ENCODE measurements at places on chromosomes 3 and 15.
A peak's percentile ranks its signal among the peaks of the same experiment; 100 is the strongest.

DNA sequence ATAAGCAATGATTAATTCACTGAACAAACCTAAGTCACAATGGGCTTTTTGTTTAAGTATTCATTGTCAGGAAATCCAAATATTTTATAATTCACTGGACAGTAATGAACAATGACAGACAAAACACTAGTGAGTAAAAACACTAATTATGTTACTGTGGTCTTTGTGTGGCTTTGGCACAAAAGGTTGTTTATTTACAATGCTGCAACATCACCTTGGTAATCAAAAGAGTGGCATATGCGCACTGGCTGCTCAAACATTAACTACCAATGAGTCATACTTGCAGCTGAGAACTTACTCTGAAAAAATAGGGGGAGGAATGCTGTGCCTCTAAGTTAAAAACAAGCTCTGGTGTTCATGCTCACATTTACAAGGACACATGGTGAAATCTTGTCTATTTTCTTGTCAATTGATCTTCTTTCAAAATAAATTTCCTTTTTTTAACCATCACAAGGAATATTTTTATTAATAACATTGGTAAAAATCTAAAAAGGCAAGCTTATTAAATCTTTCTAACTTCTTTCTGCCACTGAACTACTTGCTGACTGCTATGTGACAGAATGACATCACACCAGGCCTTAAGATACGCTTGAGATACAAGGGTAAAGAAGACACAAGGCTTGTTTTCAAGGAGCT lies 85.2 kb upstream of the PPIB start:
- peak; percentile 10 for DNase-seq

DNA sequence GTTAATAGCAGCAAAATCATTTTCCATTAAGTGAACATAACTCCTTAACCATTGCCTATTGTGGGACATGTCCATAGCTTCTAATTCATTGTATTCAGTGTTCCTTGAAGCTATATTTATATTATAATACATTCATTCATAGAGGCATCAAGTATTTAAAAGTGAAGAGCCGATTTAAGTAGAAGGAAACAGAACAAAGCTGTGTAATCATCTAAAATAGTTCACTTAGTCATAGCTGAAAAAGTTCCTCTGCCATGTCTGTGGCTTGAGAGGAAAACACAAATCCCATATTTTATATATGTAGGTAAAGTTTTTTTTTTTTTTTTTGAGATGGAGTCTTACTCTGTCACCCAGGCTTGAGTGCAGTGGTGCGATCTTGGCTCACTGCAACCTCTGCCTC lies 54.5 kb downstream of the TMEM108 start:
- DNase-seq = no peak

DNA sequence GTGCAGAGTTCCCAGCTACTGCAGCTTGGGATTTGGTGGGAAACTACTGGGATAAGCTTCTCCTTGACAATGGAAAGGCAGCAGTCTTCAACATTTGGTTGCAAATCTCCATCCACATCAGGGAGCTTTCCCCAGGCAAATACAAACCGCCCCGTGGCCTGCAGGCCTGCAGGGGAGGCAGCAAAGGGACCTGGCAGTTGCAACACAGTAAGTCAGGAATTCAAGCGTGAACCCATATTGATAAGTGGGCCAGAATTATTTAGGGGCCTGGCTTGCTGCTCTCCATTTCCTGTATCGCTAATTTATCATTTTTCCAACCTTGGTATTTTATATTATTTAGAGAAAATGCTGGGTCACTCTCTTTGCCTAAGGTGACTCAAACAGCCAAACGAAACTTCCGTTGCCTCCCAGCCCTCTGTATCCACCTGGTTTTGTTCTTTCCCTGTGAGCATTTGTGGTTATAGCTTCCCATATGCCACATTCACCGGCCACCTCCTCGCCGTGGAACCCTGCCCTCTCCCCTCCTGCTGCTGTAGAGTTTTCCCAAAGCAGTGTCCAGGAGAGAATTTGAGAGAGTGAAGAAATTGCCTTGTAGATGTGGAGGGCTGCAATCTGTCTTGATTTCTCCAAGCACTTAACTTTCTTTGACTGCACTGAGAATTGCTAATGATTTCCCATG lies 34.8 kb downstream of the B3GALNT1 start:
- no peak for DNase-seq

DNA sequence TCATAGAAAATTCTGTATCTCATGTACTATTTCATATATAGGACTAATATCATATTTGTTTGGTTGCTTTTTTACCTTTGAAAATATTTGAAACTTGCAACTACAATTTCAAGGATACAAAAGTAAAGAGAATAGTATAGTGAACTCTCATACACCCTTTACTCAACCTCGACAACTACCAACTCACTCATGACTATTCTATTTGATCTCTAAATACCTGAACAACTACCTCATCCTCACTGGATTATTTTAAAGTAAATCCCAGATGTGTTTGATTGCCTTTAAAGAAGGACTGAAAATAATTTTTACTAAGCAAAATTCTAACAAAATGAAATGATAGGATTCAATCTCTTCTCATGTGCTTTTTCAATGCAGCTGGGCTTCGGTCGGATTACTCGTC lies 12.1 kb downstream of the TMPRSS7 start:
- DNase-seq = no peak

GRCh38 chr3:120595788-120596115 lies 384 bp upstream of the NDUFB4 start:
- no peak for DNase-seq

GRCh38 chr15:31381801-31382712 lies 55.4 kb downstream of the KLF13 start:
- no peak for DNase-seq

- DNase-seq = no peak
Observed at GRCh38 chr3:188191460-188191859, 37.5 kb downstream of the LPP start.

DNA sequence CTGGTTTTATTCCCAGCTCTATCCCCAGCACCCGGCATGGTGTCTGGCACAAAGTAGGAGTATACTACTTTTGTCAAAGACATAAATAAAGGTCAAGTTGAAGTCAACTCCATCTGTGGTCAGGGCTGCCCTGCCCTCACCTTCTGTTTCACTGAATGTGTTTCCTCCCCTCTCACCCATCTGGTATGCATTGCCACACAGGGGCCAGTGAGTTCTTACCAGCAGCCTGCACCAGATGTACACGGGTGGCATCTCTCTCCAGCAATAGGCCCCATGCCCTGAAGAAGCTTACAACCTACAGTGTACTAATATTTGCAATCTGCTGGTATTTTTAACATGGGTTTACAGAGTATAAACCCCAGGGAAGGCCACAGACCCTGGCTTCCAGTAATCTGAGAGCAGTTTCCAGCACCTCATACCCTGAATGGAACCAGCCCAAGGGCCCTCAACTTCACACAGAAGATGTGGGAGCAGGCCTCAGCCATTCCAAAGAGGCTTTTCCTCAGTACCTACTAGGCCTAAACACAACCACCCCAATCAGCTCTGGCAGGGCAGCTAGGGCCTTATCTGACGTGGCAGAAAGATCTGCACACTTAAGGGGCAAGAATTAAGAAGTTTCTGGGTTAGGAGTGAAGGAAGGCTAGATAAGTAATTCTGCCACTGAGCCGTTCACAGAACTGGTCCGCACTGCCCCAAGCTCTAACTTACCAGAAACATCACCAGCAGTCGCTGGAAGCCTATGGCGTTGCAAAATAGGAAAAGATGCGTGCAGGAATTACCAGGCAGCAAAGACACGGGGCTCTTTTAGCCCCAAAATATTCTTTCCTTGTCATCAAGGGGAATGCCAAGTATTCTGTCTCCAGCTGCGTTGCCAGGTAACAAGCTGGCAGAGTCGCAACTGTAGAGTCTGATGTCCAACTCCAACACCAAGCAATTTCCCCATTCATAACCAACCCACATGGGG lies 2.1 kb downstream of the IDH2 start:
- DNase-seq = peak; percentile 40

DNA sequence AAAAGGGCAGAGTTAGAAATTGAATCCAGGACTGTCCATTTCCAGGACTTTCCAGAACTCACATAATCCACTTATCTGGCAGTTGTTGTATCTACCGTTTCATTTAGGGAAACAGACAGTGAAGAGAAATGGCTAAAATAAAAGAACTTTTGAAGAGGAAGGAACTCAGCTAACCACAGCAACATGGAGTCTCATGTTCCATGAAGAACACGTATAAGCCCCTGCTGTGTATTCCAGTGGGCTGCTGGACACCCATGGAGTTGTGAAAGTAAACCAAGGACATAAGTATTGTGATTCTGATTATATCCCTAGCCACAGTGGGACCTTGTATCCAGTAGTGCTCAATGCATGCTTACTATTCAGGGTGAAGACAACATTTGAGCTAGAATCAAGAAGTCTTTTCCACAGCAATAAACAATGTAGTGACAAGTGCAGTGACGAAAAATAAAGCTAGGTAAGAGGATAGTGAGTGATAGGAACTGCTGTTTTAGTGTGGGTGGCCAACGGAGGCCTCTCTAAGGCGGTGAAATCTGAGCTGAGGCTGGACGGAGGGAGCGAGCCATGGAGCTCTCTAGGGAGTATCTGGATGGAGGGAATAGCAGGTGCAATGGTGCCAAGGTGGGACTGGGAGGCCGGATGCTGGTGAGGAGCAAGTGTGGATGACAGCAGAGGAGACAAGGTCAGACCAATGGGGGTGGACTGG lies 26.8 kb upstream of the TRH start:
- no peak for DNase-seq

- DNase-seq = no peak
Observed at GRCh38 chr3:29605845-29606244, 325.0 kb downstream of the RBMS3 start.

DNA sequence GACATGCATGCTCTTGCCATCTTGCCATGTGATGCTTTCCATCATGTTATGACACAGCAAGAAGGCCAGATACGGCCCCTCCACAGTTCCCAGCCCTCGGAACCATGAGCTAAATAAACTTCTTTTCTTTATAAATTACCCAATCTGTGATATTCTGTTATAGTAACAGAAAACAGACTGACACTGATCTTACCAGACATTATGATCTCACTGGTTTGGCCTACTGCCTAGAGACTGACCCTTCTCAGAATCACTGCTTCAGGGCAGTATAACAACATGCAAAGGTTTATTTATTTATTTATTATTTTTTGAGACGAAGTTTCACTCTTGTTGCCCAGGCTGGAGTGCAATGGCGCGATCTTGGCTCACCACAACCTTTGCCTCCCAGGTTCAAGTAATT lies 14.0 kb downstream of the ZNF619 start:
- no peak for DNase-seq

GRCh38 chr3:78221796-78222195 lies 1181.9 kb downstream of the ROBO2 start:
- DNase-seq = no peak

GRCh38 chr3:142434503-142434902 lies 13.3 kb downstream of the XRN1 start:
- no peak for DNase-seq

- DNase-seq = no peak
Observed at GRCh38 chr15:52150871-52151270, 38.3 kb upstream of the BCL2L10 start.

- DNase-seq = peak; percentile 8
Observed at GRCh38 chr15:82540984-82541431, 751 bp upstream of the RPS17 start.

DNA sequence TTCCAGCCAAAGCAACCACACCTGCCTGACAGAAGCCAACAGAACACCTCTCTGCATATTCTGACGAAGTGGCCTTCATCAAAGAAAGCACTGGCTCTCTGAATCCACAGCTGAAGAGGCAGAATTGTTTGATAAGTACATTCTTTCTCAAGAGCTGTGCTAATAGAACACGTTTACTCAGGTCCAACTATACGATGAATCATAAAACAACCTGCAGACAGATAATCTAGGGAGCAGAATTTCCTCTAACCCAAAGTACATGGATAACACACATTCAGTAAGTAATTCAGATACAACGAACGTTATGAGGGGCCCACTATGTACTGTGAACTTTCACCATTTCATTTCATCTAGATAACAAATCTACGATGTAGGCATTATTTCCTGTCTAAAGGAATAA lies 25.4 kb downstream of the ALDH1A2 start:
- DNase-seq = no peak

DNA sequence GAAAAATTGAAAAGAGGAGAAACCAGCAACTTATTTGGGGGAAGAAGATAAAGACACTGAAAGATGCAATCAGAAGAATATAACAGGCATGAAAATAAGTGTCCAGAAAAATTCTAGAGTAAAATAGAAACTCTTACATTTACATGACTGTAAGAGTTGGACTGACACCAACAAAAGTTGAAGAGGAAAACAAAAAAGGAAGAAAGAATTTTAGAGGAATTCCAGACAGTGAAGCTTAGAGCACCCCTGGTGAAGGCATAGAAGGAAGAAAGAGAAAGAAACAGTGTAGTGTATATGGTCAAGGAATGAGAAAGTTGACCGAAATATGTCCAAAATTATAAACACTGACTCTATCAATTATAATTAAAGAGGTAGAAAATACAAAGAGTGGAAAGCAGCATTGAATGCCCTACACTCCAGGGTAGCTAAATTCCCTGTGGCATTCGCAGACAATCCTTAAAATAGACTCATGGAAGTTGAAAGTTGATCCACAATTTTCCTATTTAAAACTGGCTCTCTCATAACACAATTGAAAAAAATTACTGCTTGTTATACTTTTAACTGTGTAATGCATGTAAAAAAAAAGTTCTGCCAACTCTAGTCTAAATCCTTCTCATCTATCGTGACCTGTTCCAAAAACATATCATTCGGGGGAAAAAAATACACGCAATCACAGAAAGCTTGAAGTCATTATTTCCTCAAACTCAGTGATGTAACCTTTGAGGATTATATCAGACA lies 102.6 kb upstream of the ABI3BP start:
- no peak for DNase-seq

DNA sequence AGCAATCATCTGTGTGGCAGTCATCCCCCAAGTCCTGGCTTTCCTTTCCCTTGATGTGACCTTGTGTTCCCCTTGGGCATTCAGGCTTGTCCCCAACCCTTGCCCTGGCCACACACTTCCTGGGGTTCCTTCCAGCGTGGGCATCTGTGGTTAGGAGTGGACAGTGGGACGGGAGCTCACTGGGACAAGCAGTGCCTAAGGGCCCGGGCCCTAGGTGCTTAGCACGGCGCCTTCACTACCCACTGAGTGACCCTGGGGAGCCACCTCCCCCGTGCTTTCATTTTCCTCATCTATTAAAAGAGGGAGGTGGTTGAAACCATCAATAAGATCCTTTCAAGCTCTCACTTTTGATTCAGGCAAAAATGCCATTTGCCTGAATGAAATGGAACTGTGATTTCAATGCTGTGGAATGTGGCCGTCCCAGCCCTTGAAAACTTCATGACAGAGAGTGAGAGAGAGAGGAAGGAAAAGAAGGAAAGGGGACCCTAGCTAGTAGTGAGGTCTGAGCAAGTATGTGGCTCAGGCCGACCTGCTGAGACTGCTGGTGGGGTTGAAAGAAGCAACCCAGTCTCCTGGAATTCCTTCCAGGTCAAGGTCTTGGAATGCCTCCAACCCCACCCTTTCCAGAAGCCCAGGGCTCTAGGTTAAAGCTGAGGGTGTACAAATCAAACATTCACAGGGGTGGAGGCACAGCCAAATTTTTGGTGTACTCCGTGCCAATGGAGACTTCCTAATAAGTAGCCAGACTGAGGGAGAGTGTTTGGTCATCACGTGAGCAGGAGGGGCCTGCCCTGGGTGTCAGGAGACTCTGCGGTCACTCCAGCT lies 302.9 kb downstream of the TLE3 start:
- no peak for DNase-seq

All from CD4-positive, alpha-beta T cell treated with Interleukin-17A for 4 hours (primary cell).